ENCODE measurements at places on chromosomes 5 and 9. TPM values are rescaled to one million over a fixed set of nuclear protein-coding genes. Genes with fewer than 3 reads are reported as not detected.

Gene COL5A1
- total RNA-seq, result 30.8 TPM

Gene PARP8
- total RNA-seq, result 18.4 TPM

Gene FBP2
- total RNA-seq, result not detected

Gene SLC6A7
- total RNA-seq, result not detected

Gene ARSI
- 1.1 TPM for total RNA-seq

Gene TMOD1
- total RNA-seq, result 73.1 TPM

Gene STK10
- total RNA-seq, result 10.0 TPM

Gene DRD1
- total RNA-seq, result 0.10 TPM

Gene PCDHB15
- 3.4 TPM for total RNA-seq

Gene C9orf50
- not detected for total RNA-seq

Gene IER5L
- total RNA-seq, result 48.2 TPM

Gene MORN5
- 25.4 TPM for total RNA-seq

Gene CENPH
- 6.4 TPM for total RNA-seq

Gene SHOC1
- not detected for total RNA-seq

Gene NSMF
- 40.7 TPM for total RNA-seq

Gene SLC46A2
- not detected for total RNA-seq

Gene LHX2
- not detected for total RNA-seq

Gene PCDHB13
- 4.3 TPM for total RNA-seq

Gene BAG1
- total RNA-seq, result 55.5 TPM

Gene ST8SIA4
- 3.1 TPM for total RNA-seq

Gene GRXCR2
- total RNA-seq, result not detected

Gene IFNA21
- total RNA-seq, result not detected

Gene SLIT3
- 24.2 TPM for total RNA-seq

Gene OR1Q1
- total RNA-seq, result not detected

Gene CDH12
- 0.28 TPM for total RNA-seq

Gene LAMC3
- 1.4 TPM for total RNA-seq

Gene NPR3
- 2.9 TPM for total RNA-seq

Gene ARL14EPL
- total RNA-seq, result not detected

Gene PRELID2
- 14.5 TPM for total RNA-seq

Gene ROR2
- 31.8 TPM for total RNA-seq
